ENCODE measurements at places on chromosomes 13 and 19.

DNA sequence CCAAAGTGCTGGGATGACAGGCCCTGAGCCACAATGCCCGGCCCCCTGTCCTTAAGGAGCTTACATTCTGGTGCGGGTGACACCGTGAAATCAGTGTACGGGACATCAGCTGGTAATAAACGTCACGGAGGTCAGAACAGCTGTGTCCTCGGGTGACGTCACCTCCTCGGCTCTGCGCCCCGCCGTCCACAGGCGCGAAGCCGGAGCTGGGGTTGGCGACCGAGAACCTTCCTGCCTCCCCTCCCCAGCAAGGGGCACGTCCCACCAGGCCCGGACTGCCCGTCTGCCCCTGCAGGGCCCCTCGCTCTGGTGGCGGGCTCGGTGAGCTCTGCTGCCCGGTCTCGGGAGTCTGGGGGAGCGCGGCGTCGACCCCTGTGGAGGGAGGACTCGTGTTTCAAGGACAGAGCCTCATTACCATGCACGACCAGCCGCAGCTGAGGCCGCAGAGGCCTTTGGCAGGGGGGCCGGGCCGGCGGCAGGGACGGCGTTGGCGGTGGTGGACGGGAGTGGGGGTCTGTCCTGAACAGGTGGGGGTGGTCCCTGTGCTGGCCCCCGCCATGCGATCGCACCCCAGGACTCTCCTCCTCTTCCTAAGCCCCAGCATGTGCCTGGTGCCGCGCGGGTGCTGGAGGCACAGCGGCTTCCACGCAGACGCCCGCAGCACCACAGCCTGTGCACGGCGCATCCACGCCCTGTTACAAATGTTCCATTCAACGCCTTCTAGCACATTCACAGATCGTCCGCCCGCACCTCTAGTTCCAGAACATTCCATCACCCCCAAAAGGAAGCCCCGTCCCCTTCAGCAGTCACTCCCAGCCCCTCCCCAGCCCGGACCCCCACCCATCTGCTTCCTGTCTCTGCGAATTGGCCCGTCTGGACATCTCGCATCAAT is 5.4 kb downstream of the LINGO3 start:
- DNase-seq, result no peak

DNA sequence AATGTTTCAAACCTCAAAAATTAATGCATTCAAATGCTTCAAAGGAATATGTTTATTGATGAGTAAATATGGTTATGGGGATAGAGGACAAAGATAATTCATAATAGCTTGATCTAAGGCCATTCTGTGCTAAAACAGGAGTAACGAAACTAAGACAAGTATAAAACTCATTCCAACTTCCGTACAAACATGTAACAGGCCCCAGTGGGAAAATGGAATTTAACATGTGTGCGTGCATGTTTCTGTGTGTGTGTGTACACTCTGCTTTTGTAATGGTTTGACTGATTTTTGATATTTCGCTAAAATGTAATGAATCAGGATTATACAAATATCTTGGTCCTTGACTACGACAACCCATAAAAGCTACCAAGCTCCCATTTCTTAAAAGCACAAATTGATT is 91.0 kb downstream of the KLF12 start:
- no peak for DNase-seq

DNA sequence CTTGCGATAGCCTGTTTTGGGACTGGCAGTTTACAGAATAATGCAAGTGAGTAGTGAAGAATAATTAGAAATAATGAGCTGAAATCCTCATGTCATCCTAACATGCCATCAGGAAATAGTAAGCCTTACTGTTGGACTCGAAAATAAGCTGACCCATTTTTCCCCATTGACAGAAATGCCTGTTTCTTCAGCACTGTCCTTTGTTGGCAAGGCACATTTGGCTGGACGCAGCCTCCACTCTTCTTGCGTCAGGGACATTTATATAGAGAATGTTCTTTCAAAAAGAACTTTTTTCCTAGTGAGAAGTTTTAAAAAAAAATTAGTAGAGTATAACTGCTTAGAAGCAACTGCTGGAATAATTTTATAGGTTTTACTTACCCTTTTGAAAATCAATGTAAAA is 47.1 kb downstream of the ARHGAP35 start:
- no peak for DNase-seq

- DNase-seq, result peak; percentile 93
These were observed 572 bp upstream of the FKBP8 start for GRCh38 chr19:18543814-18544475.

Measured in Kasumi-1 (cell line).